Pulmonary artery endothelial cell (primary cell): ENCODE measurements at places on chromosomes 3 and 15. TPM values are rescaled to one million over a fixed set of nuclear protein-coding genes. Genes with fewer than 3 reads are reported as not detected.

DNA sequence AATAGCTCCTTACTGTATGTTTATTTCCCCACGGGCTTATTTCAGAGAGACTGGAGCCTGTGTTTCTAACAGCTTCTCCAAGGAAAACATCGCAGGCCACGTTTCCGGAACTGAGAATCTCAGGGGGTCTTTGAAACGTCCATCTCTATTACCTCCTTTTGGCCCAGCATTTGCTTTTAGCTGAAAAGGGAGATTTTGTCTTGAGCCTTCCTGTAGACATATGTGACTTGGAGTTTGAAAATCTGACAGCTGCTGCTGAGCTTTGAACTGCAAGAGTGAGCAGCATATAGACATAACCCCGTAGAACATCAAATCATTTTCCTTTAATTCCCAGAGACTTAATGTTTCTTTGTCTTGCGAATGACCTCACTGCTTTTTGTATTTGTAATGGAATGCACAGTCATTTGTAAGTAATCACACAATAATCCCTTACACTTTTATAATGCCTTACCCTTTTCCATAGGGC is 54.6 kb downstream of the LPP start:
- DNase-seq: no peak

DNA sequence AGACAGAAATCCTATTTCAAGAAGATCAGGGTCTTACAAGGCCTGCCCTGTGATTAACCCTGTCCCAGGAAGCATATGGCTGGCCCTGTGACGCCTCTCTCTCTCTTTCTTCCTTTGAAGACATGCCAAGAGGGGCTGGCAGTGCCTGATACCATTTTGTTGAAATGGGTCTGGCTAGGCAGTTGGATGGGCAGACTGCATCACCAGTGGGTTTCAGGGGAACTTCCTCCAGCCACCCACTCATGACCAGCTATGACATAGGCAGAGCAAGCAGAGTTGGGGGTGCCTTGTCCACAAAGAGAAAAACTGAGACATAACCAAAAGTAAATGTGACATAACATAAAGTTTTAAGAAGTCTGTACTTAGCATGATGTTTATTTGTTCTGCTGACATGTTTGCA is 31.4 kb upstream of the MANF start:
- DNase-seq: no peak

The RTP4 gene
- 0.46 and 0.99 TPM in 2 replicates for total RNA-seq

GRCh38 chr3:184952671-184953070 is 140.7 kb downstream of the VPS8 start:
- DNase-seq: no peak
